ENCODE measurements at places on chromosomes 3 and 15.

DNA sequence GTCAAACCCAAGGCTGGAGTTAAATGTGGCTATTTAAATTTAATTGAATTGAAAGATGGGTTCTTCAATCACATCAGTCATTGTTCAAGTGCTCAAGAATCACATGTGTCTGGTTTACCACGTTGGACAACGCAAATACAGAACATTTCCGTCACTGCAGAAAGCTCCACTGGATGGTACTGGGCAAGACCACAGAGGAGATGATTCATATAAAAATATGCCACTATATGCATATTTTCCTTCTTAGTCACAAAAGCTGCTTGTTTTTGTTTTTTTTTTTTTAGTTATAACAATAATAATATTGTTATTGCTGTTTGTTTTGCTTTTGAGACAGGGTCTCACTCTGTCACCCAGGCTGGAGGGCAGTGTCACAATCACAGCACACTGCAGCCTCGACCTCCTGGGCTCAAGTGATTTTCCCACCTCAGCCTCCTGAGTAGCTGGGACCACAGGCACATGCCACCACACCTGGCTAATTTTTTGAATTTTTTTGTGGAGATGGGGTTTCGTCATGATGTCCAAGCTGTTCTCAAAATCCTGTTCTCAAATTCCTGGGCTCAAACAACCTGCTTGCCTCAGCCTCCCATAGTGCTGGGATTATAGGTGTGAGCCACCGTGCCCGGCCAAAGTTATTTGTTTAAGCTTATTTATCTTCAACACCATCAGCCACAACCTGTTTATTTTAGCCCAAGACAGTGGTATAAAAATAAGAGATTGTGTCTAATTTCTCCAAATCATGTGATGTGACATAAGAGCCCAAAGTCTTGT is 19.4 kb downstream of the RTP3 start:
- no peak for DNase-seq

DNA sequence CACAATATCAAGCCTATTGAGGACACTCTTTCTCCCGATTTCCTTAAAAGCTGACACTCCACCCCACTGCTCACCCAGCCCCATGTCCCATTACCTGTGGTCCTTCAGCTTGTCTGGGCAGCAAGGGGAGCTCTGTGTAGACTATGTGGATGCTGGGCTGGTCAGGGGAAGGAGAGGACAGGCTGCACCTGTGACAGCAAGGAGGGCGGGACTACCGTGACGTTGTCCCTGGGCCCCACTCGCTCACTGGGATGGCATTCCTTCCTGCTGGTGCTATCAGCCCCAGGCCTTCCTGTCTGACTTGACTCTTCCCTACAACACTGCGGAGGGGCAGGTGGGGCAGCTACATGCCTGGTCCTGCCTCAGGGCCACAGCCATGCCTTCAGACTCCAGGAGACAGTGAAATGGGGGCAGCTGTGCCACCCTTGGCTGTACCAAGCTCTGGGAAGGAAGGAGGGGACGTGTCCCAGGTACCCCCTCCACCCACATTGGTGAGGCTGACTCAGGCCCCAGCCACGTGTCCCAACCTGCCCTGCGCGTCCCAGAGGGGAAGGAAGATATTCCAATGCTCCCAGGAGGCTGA is at the start of gene TMEM40:
Gene TMEM40 (minus strand): TSS at position 163 of the 583 bp plus-strand sequence. CDS start 9,427 bp downstream, outside the sequence.
- peak; percentile 74 for DNase-seq

GRCh38 chr3:87367736-87368135 is 91.4 kb upstream of the POU1F1 start:
- no peak for DNase-seq

DNA sequence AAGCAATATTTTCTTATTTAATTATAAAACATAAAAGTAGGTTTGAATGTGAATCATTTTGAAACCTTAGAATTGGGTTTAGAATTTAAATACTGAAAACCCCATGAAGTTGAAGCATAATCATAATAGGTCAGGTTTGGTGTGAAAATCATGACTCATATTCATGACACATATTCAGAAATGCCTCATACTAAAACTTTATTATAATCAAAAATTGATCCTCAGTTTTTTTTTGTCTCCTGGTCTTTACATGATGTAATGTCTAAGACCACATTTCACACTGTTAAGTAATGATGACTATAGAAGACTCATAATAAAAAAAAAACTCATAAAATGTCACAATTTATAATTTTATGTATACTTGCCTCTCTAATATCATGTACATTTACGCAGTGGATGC is 190.4 kb downstream of the FOXP1 start:
- no peak for DNase-seq

- DNase-seq = no peak
Measured at GRCh38 chr3:99929745-99930139, 112.1 kb downstream of the CMSS1 start.

GRCh38 chr3:94117729-94118128 is 54.9 kb downstream of the NSUN3 start:
- no peak for DNase-seq

DNA sequence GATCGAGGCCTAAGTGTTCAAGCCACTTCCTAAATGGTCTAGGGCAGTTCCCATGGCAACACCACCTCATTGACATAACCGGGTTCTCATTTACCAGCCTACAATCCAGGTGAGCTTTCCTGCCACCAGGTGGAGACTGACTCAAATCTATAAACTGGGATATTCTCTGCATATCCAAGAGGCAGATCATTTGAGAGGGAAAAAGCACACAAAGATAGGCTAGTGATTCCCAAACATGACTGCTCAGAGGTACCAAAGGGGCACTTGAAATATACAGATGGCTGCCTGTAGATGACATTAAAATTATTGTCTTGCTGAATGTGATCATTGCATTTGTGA is 141.3 kb upstream of the PROK2 start:
- DNase-seq = no peak

DNA sequence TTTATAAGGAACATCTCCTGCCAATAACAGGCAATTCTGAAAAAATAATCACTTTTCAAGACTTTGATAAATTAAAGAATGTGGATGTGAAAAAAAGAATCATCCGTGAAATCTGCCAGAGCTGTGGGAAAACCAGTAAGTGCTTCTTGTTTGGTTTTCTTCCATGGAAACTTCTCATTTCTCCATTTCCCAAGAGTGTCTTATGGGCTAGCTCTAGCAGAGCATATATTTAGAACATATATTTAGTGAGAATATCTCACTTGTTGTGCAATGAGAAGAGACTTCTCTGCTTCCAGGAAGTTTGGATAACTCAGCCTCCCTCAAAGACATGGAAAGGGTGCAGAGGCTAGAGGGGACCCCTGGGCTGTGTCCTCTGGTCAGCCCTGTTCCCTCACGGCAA is 49.9 kb downstream of the COL6A5 start:
- DNase-seq = no peak

GRCh38 chr3:153245661-153246060 is 83.6 kb downstream of the RAP2B start:
- DNase-seq = no peak

DNA sequence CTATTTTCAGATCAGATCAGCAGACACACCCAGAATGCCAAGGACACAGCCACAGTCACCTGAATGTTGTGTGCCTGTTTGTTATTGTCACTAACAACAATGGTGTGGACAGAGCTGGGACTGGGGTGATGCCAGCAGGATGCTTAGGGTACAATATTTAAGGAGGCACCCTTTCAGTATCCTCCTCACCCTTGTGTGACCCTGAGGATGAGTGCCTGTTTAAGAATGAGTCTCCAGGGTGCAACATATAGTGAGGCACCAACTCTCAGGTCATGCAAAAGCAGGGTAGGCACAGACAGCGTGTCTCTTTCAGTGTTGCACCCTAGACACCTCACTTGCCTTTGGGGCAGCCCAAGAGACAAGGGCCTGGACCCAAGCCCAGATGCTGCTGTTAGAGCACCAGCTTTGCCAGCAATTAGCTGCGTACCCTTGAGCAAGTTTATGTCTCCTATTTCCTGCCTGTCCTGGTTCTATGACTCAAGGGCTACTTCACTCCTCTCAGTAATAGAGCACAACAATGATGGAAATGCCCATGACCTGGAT is 122.6 kb downstream of the AQP9 start:
- no peak for DNase-seq

GRCh38 chr3:12553921-12554391 is 2.9 kb upstream of the MKRN2 start:
- DNase-seq = no peak

GRCh38 chr15:33430577-33430976 is 119.8 kb downstream of the RYR3 start:
- no peak for DNase-seq

DNA sequence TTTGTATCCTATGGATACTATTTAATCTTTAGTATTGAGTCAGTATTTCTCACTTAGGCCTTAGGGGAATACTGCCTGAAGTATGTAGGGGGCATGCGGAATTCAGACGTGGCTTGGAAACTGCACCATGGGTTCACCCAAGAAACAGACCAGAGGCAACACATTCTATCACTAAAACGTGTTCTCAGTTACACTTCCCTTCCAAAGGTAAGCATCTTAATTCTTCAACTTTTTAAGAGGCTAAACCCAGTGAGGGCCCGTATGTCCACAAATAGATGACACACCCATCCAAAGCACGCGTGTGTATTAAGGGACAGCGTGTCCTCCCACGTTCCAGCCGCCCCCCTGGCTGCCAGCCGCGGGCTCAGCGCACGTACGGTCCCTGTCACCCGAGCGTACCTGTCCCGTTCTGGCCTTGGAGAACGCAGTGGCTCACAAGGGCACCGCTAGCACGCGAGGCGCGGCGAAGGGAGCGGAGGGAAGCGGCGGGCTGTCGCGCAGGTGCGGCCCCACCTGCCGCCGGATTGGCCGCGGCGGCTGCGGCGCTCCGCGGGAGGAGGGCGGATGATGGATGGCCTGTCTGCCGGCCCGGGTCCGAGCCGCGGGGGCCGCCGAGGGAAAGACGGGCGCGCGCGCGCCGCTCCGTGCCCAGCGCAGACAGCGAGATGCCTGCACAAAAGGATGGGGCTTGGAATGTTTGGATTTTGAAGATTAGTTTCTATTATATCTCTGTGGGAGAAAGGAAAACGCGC is 1003.9 kb upstream of the NR2F2 start:
- DNase-seq = no peak

DNA sequence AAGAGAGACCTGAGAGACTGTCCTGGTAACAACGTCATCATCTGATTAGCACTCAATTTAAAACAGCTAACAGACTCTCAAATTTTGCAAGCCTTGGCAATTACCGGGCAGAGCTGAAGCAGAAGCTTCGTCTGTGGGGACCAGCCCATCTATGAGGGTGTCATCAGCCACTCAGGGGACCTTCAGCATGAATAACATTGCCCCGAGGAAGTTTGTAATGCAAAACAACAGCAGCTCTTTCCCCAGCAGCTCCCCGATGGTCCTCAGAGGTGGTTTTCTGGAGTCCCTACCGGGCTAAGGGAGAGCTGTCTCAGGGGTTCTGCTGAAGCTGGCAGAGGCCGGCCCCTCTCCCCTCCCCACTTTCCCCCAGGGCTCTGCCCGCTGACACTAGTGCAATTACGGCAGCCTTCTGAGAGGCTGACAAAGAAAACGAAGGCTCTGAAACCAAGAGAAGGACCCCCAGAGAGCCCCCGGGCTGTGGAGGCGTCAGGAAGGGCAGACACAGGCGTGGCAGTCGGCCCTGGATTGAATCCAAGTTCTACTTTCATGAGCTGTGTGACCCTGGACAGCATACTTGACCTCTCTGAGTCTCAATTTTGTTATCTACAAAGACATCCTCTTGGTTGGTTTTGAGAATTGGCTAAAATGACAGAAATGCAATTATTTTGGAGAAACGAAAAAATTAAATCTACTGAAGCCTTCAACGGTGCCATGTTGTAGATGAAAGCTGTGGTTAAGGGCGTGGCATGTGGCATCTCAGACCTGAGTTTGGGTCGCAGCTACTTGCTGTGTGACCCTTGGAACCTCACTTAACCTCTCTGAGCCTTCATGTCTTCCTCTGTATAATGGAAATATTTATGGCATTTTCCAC is 102.1 kb upstream of the TLE3 start:
- DNase-seq = no peak

- no peak for DNase-seq
Measured at GRCh38 chr3:111874177-111874820, 15.2 kb downstream of the PHLDB2 start.

DNA sequence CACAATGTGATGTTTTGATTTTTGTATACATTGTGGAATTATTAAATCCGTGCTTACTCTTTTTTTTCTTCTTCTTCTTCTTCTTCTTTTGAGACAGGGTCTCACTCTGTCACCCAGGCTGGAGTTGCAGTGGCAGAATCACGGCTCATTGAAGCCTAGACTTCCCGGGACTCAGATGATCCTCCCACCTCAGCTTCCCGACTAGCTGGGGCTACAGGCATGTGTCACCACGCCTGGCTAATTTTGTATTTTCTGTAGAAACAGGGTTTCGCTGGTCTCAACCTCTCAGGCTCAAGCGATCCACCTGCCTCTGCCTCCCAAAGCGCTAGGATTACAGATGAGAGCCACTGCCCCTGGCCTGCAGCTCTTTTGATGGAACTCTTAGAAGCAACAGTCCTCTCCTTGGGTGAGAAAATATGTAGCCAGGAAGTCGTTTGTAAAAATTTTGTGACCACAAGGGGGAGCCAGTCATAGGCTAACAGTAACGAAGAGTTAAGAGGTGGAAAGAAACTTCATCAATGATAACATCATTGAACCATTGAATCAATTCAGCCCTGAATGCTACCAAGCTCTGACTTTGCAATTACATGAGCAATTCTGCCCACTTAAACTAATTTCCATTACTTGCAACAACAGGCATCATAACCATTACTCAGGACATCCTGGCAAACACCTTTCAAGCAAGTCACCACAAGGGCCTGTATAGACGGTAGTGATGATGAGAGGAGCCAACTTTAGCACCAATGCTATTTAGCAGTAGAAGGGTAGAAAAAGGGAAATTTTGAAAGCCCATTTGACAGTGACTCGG is 16.7 kb upstream of the CMTM7 start:
- DNase-seq = no peak

DNA sequence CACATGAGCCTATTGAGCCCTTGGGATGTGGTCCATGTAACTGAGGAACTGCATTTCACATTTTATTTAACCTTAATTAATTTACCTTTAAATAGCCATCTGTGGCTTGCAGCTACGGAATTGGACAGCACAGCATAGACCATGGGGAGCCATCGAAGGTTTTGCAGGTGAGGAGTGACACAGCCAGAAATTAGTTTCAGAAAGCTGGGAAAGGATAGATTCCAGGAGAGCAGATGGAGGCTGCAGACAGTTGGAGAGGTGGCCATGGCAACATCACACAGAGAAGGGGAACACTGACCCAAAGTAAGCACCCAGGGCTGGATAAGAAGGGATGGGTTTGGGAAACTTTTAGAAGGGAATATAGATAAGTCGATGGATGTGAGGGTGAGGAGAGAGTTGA is 100.1 kb upstream of the SLC6A11 start:
- DNase-seq = no peak

DNA sequence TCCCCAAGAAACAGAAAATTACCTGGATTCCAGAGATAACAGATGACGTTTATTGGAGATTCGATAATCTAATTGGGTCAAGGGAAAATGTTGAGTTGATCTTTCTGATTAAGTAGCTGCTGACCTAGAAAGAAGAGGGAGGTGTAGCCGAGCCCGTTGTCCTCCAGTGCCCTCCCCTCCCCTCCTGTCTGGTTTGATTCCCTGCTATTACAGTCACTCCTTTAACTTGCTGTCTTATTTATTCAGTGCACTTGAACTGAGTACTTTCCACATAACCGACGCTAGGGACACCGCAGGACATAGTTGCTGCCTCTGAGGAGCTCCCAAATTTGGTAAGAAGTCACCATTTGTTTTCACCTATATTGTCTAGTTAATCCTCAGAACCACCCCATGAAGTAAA is 103.7 kb downstream of the AQP9 start:
- no peak for DNase-seq

- DNase-seq = no peak
Measured at GRCh38 chr3:14538451-14539088, 1.6 kb downstream of the GRIP2 start.
